ENCODE measurements at places on chromosomes 5 and 9.
A peak's percentile ranks its signal among the peaks of the same experiment; 100 is the strongest.

DNA sequence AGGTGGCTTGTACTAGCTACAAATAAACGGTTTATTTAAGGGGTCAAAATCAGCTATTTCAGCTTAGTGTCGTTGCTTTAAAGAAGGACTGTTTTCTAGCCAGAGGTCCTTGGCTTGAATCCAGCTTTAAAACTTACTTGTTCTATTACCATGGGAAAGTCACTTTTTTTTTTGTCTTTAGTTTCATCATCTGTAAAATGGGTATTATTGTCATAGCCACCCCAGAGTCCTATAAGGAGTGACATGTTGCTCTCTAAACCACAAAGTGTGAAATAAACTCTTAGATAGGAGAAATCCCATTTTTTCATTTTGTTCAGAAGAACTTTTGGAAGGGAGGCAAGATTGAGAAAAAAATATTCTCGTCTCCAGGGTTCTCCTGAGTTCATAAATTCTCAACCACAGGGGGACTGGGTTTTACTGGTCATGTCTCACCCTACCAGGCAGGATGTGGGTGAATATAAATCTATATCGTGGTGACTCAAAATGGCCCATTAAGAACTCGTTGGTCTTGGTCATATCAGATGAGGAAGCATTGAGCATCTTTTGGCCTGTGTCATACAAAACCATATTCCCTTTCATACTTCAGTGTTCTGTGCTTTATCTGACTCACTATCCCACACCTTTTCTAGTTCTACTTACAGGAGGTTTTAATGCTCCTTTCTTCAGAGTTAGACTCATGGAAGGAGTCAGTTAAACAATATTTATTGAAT is 202.7 kb upstream of the NR3C1 start:
- no peak for DNase-seq
- H3K4me1 ChIP-seq = peaks cover 18% of the 10 kb centered on the region
- peak overlapping the region; percentile 1 for H3K4me3 ChIP-seq
- H3K27me3 ChIP-seq = no peaks in the 10 kb centered on the region
- peaks cover 2% of the 10 kb centered on the region for H3K36me3 ChIP-seq

DNA sequence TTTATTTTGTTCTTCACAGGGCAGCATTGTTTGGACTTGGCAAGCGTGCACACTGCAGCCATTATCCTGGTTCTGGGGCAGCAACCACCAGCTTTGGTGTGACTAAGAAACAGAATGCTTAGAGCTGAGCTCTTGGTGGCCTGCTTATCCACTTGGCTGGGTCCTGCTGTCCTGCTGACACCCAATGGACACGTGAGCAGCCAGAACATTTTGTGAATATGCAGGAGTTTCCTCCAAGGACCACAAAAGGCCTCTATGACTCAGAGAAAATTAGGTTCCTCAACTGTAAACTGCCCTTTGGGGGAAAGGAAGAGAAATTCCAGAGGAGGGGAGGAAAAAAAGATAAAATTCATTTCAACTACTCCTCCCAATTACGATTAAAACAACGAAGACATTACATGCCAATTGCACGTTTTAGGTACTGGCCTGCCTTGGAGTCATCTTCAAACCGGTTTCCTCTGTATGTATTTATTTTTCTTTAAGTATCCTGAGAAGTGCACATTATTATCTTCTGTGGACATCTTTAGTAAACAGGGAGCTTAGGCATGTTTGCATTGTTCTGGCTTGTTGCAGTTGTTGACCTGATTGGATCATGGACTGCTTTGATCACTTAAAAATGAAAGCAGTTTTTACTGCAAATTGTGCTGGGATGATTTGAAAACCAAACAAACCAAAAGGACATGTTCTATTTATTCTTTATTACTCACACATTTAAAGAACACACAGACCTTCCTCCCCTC is 82.3 kb upstream of the TLE4 start:
- no peaks in the 10 kb centered on the region for H3K4me1 ChIP-seq
- H3K27me3 ChIP-seq = peaks cover 10% of the 10 kb centered on the region
- no peak for DNase-seq
- no peak overlapping the region for H3K27ac ChIP-seq
- H3K4me3 ChIP-seq = no peak overlapping the region

DNA sequence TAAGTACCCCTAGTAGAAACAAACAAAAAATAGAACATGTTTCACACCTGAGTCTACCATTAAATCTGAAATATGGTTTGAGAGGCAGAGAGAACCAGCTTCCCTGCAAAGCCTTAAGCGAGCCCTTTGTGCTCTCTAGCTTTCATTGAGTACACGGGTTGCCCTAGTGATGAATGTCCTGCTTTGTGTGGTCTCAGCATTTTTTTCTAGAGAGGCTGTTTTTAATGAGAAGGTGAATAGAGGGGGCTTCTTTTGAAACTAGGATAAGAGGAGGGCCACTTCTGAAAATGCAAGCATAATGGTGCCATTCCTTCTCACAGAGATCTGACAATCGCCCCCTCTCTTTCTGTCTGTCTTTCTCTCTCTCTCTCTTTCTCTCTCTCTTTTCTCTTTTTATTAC is 131.3 kb downstream of the MACIR start:
- H3K4me1 ChIP-seq = no peaks in the 10 kb centered on the region
- H3K36me3 ChIP-seq = no peaks in the 10 kb centered on the region
- peaks cover 22% of the 10 kb centered on the region for H3K27me3 ChIP-seq
- DNase-seq = no peak
- no peak overlapping the region for H3K27ac ChIP-seq

DNA sequence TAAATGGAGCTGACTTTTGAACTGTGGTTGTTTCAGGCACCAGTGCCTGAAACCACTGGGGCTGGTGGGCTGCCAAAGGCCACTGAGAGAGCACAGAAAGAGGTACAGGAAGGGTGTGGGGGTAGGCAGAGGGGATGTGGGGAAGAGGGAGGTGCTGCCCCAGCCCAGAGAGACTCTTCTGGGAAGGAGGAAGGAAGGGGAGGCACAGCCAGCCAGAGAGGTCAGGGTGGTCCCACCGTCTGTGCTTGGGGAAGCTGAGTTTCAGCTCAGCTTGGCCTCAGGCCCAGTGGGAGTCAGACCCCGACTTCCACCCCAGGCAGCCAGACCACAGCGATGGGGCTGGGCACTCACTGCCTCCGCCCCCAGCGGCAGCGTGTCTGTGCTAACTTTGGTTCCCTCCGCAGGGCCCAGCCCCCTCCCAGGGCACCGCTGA is 8.6 kb upstream of the PHYKPL start:
- H3K27ac ChIP-seq = no peak overlapping the region
- H3K4me1 ChIP-seq = peaks cover 23% of the 10 kb centered on the region
- no peaks in the 10 kb centered on the region for H3K27me3 ChIP-seq
- peak overlapping the region; percentile 52 for H3K4me3 ChIP-seq
- H3K36me3 ChIP-seq = no peaks in the 10 kb centered on the region
- no peak for DNase-seq

GRCh38 chr5:14464671-14465070 is 116.9 kb upstream of the OTULINL start:
- no peak overlapping the region for H3K4me3 ChIP-seq
- peaks cover 8% of the 10 kb centered on the region for H3K27me3 ChIP-seq
- H3K4me1 ChIP-seq = peaks cover 6% of the 10 kb centered on the region
- no peak overlapping the region for H3K27ac ChIP-seq
- peaks cover 2% of the 10 kb centered on the region for H3K36me3 ChIP-seq

GRCh38 chr9:133597316-133597957 is 11.8 kb downstream of the FAM163B start:
- no peak overlapping the region for H3K4me3 ChIP-seq
- no peaks in the 10 kb centered on the region for H3K4me1 ChIP-seq
- H3K27me3 ChIP-seq = peaks cover 5% of the 10 kb centered on the region
- no peaks in the 10 kb centered on the region for H3K36me3 ChIP-seq
- no peak for DNase-seq
- H3K27ac ChIP-seq = no peak overlapping the region

- H3K4me3 ChIP-seq = no peak overlapping the region
- no peak for DNase-seq
- H3K36me3 ChIP-seq = no peaks in the 10 kb centered on the region
- no peak overlapping the region for H3K27ac ChIP-seq
Measured at GRCh38 chr5:158569534-158569933, 530.2 kb downstream of the EBF1 start.

- H3K4me3 ChIP-seq = no peak overlapping the region
- H3K4me1 ChIP-seq = no peaks in the 10 kb centered on the region
- peaks cover 12% of the 10 kb centered on the region for H3K27me3 ChIP-seq
- H3K27ac ChIP-seq = no peak overlapping the region
Measured at GRCh38 chr5:61966997-61967396, 339.0 kb upstream of the KIF2A start.

GRCh38 chr5:131169810-131170539 is 769 bp upstream of the LYRM7 start:
- peak overlapping the region; percentile 98 for H3K27ac ChIP-seq
- no peak for DNase-seq
- no peaks in the 10 kb centered on the region for H3K36me3 ChIP-seq
- peak overlapping the region; percentile 98 for H3K4me3 ChIP-seq

GRCh38 chr9:10268531-10269485 is 344.0 kb downstream of the PTPRD start:
- H3K36me3 ChIP-seq = no peaks in the 10 kb centered on the region
- no peaks in the 10 kb centered on the region for H3K4me1 ChIP-seq

DNA sequence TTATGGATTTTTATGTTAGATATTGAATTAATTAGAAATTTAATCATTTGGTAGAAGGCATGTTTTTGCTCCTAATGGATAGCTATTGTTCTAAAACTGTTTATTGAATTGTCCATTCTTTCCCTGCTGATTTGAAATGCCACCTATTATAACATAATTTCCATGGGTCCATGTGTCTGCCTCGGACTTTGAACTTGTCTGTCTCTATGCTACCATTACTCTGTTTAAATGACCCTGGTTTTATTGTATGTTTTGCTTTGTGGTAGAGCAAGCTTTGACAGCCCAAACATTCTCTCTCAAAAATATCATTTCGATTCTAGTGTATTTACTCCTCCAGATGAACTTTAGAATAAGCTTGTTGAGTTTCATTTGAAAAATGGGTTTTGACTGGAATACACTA is 120.6 kb downstream of the ARHGEF28 start:
- H3K27ac ChIP-seq = no peak overlapping the region
- peaks cover 16% of the 10 kb centered on the region for H3K27me3 ChIP-seq
- no peaks in the 10 kb centered on the region for H3K36me3 ChIP-seq
- no peak for DNase-seq
- no peak overlapping the region for H3K4me3 ChIP-seq

DNA sequence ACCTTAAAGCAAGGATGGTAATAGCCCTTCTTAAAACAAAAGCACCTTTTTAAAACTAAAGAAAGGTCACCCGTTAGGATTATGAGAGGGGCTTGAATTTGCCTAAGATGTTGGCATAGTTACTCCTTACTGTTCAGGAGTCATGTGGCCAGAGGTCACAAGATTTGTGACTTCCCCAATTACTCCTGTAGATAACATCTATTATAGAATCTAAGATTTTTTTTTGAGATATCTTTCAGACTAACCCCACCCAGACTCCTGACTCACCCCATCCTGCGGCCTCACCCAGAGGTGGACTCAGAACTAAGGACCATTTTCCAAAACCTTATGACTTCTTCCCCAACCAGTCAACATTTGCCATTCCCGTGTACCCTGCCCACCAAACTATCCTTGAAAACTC is 2.4 kb downstream of the CD180 start:
- H3K4me1 ChIP-seq = peaks cover 15% of the 10 kb centered on the region
- no peaks in the 10 kb centered on the region for H3K27me3 ChIP-seq
- peak overlapping the region; percentile 2 for H3K4me3 ChIP-seq
- H3K36me3 ChIP-seq = peaks cover 3% of the 10 kb centered on the region
- DNase-seq = no peak
- H3K27ac ChIP-seq = no peak overlapping the region

DNA sequence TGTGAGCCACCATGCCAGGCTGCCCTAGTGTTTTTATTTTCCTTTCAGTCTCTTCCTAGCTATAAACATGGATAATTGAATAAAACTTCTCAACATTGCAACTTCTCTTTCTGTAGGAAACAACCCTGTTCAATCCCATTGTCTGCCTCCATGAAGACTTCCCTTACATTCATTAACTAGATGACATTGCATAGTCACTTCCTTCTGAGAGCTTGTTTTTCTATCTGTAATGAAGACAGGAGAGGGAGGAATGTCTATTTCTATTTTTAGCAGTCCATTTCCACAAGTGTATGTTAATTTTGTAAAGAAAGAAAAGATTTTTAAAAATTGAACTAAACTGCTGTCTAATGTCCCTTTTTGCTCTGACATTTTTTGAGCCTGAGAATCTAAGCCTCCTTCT is 55.6 kb upstream of the MELK start:
- H3K27ac ChIP-seq = no peak overlapping the region
- no peaks in the 10 kb centered on the region for H3K27me3 ChIP-seq
- DNase-seq = no peak
- H3K4me3 ChIP-seq = no peak overlapping the region
- no peaks in the 10 kb centered on the region for H3K36me3 ChIP-seq
- no peaks in the 10 kb centered on the region for H3K4me1 ChIP-seq

DNA sequence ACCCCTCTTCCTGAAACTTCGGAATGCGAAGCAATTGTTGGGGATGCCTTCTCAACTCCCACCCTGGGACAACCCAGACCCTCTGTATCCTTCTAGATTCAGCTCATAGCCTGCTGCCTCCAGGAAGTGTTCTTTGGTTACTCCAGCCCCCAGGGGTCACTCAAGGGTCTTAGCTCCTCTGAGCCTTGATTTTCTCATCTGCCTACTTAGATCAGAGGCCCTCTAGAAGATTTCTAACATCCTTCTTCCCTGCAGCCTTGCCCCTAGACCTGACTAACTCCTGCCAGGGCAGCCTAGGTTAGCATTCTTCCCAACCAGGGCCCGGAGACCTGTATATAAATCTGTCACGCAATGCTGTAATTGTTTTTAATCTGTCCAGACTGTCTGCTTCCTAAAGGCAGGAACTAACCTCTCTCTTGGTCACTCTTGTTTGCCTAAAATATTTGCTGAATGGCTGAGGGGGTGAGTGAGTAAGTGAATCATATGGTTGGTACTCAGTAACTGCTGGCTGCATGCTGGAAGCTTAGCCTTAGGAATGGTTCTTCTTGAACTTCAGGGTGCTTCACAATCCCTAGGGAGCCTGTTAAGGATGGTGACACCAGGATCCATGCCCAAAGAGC is 8.2 kb downstream of the GALNT10 start:
- DNase-seq = no peak
- H3K27ac ChIP-seq = peak overlapping the region; percentile 93
- no peaks in the 10 kb centered on the region for H3K27me3 ChIP-seq
- H3K4me1 ChIP-seq = peaks cover 66% of the 10 kb centered on the region

- H3K4me1 ChIP-seq = peaks cover 26% of the 10 kb centered on the region
- H3K27ac ChIP-seq = peak overlapping the region; percentile 75
- no peaks in the 10 kb centered on the region for H3K36me3 ChIP-seq
- no peaks in the 10 kb centered on the region for H3K27me3 ChIP-seq
- H3K4me3 ChIP-seq = peak overlapping the region; percentile 81
Measured at GRCh38 chr9:130243015-130243881, 22.3 kb upstream of the HMCN2 start.
